Fibroblast of skin of abdomen (primary cell): ENCODE measurements at places on chromosomes 13 and 19.

- peak; percentile 15 for DNase-seq
Measured at GRCh38 chr13:73000027-73000674, 58.7 kb upstream of the KLF5 start.

DNA sequence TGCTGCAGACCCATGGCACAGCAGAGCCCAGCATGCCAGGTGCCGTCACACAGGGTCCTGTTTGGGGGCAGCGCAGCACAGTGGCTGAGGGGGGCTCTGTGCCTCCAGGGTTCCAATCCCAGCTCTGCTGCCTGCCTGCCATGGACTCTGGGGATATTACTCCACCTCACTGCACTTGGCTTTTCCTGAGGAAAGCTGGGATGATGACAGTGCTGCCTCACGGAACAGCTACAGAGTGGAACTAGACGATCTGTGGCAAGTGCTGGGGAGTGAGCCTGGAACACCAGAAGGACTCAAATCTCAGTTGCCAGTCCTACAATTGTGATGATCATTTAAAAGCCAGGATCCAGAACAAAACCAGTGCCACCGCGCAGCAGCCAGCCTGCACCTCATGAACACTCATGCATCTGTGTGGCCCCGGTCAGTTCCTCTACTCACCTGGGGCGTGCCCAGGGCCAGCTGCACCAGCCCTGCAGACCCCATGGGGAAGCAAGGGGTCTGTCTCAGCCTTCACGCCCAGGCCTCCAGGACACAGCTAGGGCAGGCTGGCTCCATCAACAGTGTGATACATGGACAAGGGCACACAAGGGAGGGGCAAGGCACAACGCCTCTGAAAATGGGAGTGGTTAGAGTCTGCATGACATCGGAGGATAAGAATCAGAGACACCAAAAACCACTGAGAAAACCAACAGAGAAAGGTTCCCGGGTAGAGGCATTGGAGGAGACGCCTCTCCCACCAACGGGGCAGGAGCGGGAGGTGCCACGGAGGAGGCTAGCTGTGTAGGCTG is 55.2 kb downstream of the ATP7B start:
- DNase-seq: no peak

DNA sequence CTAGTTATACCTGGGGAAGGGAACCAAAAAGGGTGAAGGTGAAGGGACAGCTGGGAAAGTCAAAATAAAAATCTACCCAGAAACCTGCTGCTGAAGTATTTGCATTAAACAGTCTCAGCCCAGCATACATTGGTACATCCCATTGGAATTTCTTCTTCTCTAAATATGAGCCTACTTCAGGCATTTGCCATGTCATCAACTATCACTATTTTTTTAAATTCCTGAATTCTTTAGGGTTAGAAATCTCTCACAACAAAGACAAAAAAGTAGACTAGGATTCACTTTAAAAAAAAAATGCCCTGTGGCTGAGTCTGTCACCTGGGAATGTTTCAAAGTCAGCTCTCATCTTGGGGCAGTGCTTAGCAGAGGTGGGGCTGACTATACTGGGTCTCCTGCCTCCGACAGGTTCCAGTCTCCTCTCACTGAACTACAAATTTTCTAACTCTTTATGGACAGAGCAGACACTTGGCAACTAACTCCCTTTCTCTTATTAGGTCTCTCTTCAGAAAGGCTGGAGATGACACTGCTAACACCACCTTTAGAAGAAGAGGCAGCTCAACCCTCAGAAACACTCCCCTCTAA is 141.2 kb downstream of the LHFPL6 start:
- DNase-seq: peak; percentile 40

- DNase-seq: no peak
Measured at GRCh38 chr13:75071395-75071794, 410.6 kb downstream of the TBC1D4 start.

- no peak for DNase-seq
Measured at GRCh38 chr19:19742773-19743172, 9.9 kb upstream of the ZNF14 start.

- no peak for DNase-seq
Measured at GRCh38 chr13:38346764-38347163, 2.9 kb upstream of the UFM1 start.

DNA sequence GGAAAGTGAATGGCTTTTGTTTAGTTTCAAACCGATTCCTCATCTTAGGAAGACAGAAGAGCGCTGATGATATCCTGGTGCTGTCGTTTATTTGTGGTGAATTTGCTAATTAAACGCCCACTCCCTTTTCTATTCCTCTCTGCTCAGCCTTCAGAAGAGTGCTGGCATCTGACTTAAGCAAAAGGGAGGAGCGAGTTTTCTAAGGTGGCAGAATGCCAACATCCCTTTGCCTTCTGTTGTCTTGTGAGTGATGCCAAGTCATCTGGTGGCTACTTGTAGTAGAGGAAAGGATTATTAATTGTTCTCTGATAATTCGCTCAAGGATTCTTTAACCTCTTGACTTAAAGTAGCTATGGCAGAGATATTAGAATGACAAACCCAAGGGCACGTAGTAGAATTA is 68.1 kb downstream of the ERCC5 start:
- peak; percentile 28 for DNase-seq
